Pancreas (tissue), 10 donors: ENCODE measurements at places on chromosomes 7 and 10. TPM values are rescaled to one million over a fixed set of nuclear protein-coding genes. Genes with fewer than 3 reads are reported as not detected.

TMEM270 gene
- polyA plus RNA-seq = 0.31 TPM

NODAL gene
- polyA plus RNA-seq = not detected

TWIST1 gene
- polyA plus RNA-seq = 0.47 TPM

BMPER gene
- 0.23 TPM for polyA plus RNA-seq

NRBF2 gene
- polyA plus RNA-seq = 5.6 TPM

VIPR2 gene
- 10.2 TPM for polyA plus RNA-seq

NEBL gene
- polyA plus RNA-seq = 8.8 TPM

PAX4 gene
- polyA plus RNA-seq = 0.42 TPM

RAB19 gene
- polyA plus RNA-seq = 1.5 TPM

PDE6C gene
- polyA plus RNA-seq = not detected

JAZF1 gene
- polyA plus RNA-seq = 13.1 TPM

EPHA1 gene
- polyA plus RNA-seq = 14.2 TPM

CDC14C gene
- polyA plus RNA-seq = 0.02 TPM

MRLN gene
- 13.3 TPM for polyA plus RNA-seq

SH2D4B gene
- not detected for polyA plus RNA-seq

PROSER2 gene
- polyA plus RNA-seq = 8.1 TPM

HKDC1 gene
- 9.8 TPM for polyA plus RNA-seq

ZNF485 gene
- 2.8 TPM for polyA plus RNA-seq

HEPACAM2 gene
- polyA plus RNA-seq = 28.0 TPM

TSPAN13 gene
- 64.9 TPM for polyA plus RNA-seq

DNAH11 gene
- polyA plus RNA-seq = 1.5 TPM

SUN3 gene
- not detected for polyA plus RNA-seq

INSYN2A gene
- 0.02 TPM for polyA plus RNA-seq

FFAR4 gene
- polyA plus RNA-seq = 2.4 TPM

ABCB1 gene
- 9.2 TPM for polyA plus RNA-seq

PON1 gene
- 0.26 TPM for polyA plus RNA-seq

REPIN1 gene
- polyA plus RNA-seq = 78.8 TPM

NXPH1 gene
- polyA plus RNA-seq = not detected

C10orf105 gene
- 0.08 TPM for polyA plus RNA-seq
